ENCODE measurements at places on chromosomes 1 and 21. TPM values are rescaled to one million over a fixed set of nuclear protein-coding genes. Genes with fewer than 3 reads are reported as not detected.

DNA sequence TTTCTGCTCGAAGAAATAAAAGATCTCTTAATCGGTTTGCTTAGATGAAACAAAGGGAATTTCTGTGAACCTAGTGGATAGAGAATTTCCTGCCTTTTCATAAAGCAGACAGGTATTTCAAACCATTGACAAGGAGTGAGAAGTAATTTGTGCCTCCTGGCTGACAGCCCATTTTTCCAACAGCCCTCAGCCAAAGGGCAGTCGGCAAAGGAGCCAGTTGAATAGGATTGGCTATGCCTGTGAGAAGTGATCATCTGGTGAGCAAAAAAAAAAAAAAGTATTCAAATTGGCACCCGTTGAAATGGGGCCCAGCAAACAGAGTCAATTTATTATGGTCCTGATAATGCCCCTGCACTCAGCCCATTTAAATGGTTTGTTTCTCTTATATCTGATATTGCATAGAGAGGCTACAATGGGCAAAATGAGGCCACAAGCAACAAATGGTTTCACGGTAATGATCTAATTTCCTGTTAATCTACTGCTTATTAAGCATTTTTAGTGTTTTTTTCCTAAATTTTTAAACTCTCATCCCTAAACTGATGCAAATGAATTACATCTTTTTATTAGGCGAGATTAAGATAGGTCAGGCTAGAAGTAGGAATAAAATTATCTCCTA is 477.5 kb downstream of the NUF2 start:
- no peak for DNase-seq

DNA sequence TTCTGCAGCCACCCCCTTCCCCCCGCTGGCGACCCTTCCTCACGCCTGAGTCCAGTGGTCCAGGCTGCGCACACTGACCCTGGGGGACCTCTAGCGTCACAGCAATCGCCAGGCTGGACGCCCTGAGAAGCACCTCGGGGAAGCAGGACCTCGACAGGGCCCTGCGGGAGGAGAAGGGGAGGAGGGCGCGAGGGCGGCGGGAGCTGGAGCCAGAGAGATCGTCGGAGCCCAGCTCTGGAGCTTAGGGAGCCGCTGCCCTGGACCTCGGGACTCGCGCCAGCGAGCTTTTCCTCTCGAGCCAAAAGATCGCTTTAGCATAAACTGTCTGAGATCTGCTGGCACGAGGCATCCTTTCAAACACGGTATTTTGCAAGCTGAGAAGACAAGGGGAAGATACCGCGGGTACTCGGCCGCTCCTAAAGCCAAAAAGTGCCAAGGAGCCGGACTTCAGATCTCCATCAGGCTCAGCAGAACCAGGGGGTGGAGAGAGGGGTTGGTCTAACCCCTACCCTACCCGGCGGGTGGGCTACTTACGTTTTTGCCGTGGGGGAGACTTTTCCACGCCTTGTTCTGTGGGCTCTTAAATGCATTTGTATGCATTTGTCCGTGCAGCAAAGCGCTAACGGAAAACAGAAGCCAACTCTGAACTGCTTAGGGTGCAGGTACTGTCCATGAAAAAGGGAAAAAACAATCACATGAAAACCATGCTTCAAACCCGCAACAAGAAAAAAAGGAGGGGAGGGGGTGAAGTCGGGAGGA is 586 bp downstream of the COL24A1 start:
- DNase-seq = peak; percentile 79

DNA sequence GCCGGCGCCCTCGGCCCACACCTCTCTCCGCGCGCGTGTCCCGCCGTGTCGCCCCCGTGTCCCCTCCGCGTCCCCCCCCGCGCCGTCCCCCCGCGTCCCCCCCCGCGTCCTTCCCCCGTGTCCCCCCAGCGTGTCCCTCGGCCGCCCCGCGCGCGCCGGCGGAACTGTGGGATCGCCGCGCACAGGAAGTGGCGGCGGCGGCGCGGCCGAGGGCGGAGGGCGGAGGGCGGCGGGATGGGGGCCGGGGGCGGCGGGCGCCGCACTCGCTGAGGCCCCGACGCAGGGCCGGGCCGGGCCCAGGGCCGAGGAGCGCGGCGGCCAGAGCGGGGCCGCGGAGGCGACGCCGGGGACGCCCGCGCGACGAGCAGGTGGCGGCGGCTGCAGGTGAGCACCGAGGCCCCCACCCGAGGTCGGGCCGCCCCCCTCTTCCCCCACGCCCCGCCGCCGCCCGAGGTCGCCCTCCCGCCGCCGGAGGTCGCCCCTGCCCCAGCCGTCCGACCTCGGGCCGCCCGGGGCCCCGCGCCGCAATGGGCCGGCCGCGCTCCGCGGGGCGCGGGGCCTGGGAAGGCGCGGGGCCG is at the start of gene AGPAT3:
AGPAT3 (plus strand) TSS at position 262 of the 578 bp plus-strand sequence. CDS start 94,459 bp downstream, outside the sequence.
- DNase-seq = no peak

CHI3L1 gene
- 0.63 TPM for total RNA-seq

TFF2 gene
- not detected for total RNA-seq
